LHCN-M2 (cell line): ENCODE measurements at places on chromosomes 2 and 18. TPM values are rescaled to one million over a fixed set of nuclear protein-coding genes. Genes with fewer than 3 reads are reported as not detected.

Gene ANKRD62
- total RNA-seq = not detected in 2 replicates

Gene PLGLB2
- total RNA-seq = 0.57 and 1.2 TPM in 2 replicates

DNA sequence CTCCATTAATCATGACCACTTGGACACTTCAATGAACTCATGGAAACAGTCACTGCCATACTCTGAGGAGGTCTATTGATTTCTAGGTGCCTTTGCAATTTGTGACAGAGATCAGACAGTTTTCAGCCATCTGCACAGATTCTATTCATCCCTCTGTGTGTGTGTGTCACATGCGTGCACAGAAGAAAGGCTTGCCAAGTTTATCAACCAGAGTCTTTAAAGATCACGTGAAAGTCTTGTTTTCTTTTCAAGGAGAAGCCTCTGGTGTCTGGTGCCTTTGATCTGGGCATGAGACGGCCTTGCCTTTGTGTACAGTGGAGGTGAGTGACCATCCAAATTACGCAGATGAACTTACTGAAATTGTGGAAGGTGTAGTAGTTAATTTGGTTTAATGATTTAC, 164.2 kb downstream of the VAPA start:
- DNase-seq = no peak

DNA sequence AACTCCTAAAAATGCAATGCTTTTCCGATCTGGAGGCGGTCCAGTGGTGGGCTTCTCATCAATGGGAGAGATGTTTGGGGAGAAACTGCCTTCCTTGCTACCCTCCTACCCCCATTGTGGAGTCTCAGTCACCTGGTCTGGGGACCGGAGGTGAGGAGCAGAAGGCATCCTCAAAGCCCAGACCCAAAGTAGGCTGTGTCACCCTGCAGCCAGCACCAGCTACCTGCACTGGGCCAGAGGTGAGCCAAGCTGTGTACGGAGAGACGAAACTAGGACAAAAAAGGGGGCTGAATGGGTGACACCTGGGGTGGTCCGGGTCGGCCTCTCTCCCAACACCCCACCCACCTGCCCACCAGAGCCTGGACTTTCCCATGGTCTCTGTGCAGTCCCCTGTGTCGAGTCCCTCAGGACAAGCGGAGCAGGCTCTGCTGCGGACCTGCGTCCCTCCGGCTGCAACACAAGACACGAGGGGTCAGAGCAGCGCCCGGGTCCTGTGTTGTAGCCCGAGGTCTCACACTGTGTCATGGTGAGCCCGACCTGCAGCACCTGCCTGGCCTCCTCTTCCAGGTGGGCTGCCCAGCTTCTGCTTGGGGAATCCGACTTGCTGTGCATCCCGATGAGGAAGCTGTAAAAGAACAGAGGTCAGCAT, 68.0 kb upstream of the RMP24 start:
- no peak for DNase-seq

GRCh38 chr18:57052173-57052572, 94.7 kb upstream of the BOD1L2 start:
- no peak for DNase-seq

- peak; percentile 92 for DNase-seq
Measured at GRCh38 chr2:175855794-175856453, 146.1 kb downstream of the LNPK start.

- DNase-seq = no peak
Measured at GRCh38 chr2:237980751-237981150, 13.9 kb downstream of the UBE2F start.
